Stimulated activated CD4-positive, alpha-beta T cell treated with anti-CD3 and anti-CD28 coated beads, Interleukin-1b, Interleukin-23, amount 100 ng/mL, for 1 hour (primary cell): ENCODE measurements at places on chromosomes 12 and 14.

DNA sequence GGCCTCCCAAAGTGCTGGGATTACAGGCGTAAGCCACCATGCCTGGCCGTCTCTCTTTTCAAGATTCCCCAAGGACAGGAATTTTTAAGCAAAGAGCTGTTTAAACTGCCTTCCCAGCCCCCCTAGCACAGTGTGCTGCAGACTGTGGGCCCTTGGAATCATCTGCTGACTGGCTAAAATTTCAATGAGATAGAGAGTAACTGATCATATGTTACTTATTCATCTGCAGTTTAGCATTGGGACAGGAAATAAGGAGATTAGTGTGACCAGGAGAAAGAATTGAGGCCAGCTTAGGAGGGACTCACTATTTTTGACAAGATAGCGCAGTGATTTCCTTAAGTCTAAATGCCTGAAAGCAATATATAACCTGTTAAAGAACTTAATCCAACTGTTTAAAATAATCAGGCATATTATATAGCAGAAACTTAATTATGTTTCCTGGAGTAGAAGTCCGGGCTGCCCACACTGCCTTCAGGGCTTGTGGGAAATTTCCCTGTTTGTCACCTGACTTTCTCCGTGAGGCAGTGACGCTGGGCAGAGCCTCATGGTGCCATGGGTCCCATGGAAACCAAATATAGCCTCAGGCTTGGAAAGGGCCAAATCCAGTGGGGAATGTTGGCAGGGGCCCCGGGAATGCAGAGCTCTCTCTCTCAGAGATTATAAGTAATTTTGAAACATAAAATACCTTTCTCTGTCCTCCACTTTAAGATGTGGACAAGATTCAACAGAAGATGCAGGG is 22.8 kb upstream of the CEBPE start:
- DNase-seq = no peak

GRCh38 chr14:105080161-105080560 is 14.9 kb upstream of the GPR132 start:
- DNase-seq = no peak

- DNase-seq = no peak
Measured at GRCh38 chr12:81337886-81338285, 260.0 kb downstream of the ACSS3 start.

DNA sequence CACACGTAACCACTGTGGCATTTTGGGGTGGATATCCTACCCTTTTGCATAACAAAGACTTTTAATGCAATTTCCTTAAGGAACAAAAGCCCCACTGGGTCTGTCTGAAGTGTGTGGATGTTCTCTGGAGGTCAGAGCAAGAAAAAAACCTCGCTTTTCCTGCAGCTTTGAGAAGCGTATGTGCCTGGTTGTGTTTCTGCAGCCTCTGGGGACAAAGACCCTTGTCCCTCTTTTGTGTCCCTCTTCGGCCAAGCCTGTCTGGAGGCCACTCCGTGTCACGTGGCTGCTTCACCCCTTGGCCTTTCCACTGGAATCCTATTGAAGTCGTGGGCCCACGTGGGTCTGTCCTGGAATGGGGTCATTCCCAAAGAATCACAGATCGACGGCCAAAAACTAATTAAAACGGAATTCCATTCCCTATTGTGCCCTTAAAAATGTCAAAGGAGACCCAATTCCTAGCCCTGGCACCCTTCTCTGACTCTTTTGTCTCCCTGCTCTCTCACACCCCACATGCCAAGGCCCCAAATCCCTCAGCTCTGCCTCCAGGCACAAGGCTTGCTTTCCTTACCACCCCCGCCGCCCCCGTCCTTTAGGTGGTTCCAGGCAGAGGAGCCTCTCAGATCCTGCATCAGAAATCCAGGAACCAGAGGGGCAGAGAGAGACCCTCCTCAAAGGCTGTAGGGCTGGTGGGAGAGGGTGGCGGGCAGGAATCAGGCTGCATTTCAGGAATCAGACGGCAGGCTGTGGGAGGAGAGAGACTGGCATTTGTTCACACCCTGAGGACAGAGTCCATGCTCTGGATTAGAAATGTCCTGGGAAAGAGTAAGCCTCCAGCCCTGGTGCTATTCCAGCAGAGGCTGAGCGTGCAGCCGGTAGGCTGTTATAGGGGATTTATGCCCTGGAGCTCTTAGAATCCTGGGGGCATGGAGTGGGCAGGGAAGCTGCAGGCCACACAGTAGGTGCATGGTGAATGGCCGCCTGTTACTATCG is 12.6 kb upstream of the CYP46A1 start:
- DNase-seq = no peak

- no peak for DNase-seq
Measured at GRCh38 chr14:49766839-49767238, 1.1 kb upstream of the KLHDC2 start.

DNA sequence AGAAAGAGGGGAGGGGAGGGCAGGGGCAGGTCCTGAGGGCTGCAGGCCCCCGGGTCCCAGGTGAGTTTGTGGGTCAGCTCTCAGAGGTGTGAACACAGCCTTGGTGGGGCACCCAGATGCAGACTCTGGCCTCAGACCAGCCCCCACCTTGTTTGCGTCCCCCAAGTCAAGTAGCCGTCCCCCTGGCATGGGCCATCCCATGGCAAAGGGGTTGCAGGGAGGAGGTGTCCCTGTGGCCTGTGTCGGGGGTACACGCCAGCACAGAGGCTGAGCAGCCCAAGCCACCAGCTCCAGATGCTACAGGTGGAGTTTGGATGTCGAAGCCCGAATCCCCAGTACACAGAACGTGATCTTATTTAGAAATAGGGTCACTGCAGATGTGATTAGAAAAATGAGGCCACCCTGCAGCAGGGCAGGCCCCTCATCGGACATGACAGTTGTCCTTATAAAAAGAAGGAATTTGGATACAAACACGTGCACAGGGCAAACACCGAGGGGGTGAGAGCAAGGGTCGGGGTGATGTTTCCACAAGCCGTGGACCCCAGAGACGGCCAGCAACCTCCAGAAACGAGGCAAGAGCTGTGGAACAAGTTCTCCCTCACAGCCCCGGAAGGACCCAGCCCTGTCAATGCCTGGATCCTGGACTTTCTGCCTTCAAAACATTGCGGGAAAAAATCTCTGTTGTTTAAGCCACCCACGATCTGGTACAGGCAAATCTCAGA is 141.2 kb upstream of the C14orf180 start:
- no peak for DNase-seq

- DNase-seq = no peak
Measured at GRCh38 chr12:109131154-109132050, 15.0 kb downstream of the ACACB start.
